ENCODE measurements at places on chromosomes 13 and 19.

- DNase-seq, result peak; percentile 91
Observed at GRCh38 chr19:41327576-41328156, 17.7 kb downstream of the CCDC97 start.

GRCh38 chr13:30818323-30818960 is 83.1 kb downstream of the ALOX5AP start:
- DNase-seq, result no peak

- DNase-seq, result no peak
Observed at GRCh38 chr19:29062475-29063435, 150.2 kb downstream of the UQCRFS1 start.

- DNase-seq, result no peak
Observed at GRCh38 chr19:7865262-7865911, 8.8 kb downstream of the PRR36 start.

GRCh38 chr13:92196591-92197256 is 798.3 kb downstream of the GPC5 start:
- DNase-seq, result no peak

- peak; percentile 50 for DNase-seq
Observed at GRCh38 chr13:21686751-21687391, 16.0 kb downstream of the FGF9 start.

- no peak for DNase-seq
Observed at GRCh38 chr13:110936519-110936918, 21.6 kb upstream of the ANKRD10 start.

GRCh38 chr19:10667867-10668266 is 13.7 kb downstream of the ILF3 start:
- no peak for DNase-seq

DNA sequence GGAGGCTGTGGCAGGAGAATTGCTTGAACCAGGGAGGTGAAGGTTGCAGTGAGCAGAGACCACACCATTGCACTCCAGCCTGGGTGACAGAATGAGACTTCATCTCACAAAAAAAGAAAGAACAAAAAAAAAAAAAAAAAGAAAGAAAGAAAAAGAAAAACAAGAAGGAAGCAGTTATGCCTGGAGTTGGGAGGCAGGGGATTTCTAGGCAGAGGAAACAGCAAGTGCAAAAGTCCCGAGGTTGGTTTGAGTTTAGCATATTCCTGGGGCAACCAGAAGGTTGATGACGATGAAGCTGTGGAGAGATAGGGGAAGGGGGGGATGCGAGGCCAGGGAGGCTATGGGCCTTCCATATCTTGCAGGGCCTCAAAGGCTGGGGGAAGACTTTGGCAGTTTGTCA is 11.5 kb upstream of the EML2 start:
- no peak for DNase-seq
